ENCODE measurements at places on chromosomes 13 and 19. TPM values are rescaled to one million over a fixed set of nuclear protein-coding genes. Genes with fewer than 3 reads are reported as not detected.

SOX1 gene
- not detected for total RNA-seq

FBN3 gene
- 0.10 TPM for total RNA-seq

ZNF563 gene
- total RNA-seq, result 2.2 TPM

TUBA3C gene
- total RNA-seq, result not detected
